ENCODE measurements at places on chromosomes 4 and X.
A peak's percentile ranks its signal among the peaks of the same experiment; 100 is the strongest.

DNA sequence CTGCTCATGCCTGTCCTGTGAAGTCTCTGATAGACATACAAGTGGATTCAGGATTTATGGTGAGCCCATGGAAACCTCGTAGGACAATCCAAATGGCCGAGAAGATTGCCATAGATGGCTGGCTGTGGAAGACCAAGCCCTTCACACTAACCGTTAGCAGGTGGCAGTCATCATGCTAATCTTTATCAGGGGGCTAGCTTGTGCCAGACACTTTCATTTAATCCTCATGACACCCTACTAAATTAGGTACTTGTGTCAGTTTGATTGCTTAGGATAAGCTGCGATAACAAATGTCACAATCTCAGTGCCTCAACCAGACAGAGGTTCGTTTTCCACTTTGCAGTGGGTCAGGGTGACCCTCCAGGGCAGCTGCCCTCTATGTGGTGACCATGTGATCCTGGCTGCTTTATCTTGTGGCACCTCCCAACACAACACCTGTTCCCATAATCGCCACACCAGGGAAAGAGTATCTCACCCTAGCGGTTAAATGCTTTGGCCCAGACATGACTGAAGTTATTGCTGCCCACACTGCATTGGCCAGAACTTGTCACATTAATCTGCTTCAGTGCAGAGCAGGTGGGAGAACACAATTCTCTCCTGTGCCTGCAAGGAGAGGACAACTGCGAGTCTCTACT, 60.8 kb downstream of the REPS2 start:
- no peak for DNase-seq

GRCh38 chr4:95106408-95106928, 348.7 kb downstream of the BMPR1B start:
- no peak for DNase-seq

DNA sequence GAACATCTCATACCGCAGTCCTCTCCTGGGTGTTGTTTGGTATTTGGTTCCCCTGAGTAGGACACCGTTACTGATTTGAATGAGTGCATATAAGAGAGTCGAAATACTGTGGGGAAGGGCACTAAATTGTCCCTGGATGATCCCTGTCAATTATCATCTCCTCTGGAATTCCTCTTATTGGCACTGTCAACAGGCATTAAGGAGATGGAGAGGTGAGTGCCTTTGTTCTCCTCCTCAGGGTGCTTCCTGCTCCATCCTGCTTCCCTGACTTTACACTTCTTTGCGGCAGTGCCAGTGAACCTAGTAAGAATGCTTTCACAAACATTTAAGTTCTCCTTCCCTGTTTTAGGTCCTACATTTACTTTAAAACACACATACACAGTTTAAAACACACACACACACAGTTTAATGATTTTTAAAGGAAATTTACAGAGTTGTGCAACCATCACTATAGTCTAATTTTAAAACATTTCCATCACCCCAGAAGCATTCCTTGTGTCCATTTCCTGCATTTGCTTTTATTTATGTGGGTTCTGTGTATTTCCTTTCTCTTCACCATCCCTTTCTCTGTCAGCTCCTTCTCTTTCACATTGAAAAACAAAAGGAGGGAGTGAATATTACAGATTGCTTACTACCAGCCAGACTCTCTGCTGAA, 20.9 kb upstream of the ZRSR2 start:
- no peak for DNase-seq

- peak; percentile 44 for DNase-seq
These were observed 46.5 kb upstream of the HMX1 start for GRCh38 chr4:8917868-8918783.
